Tibial nerve (tissue), 4 donors: ENCODE measurements at places on chromosomes 3 and 15. TPM values are rescaled to one million over a fixed set of nuclear protein-coding genes. Genes with fewer than 3 reads are reported as not detected.

- no peak overlapping the region for H3K4me3 ChIP-seq
- no peaks in the 10 kb centered on the region for H3K4me1 ChIP-seq
- no peak overlapping the region for H3K27ac ChIP-seq
- H3K36me3 ChIP-seq: no peaks in the 10 kb centered on the region
- no peak for DNase-seq
Measured at GRCh38 chr3:9627901-9628633, 21.2 kb upstream of the MTMR14 start.

- H3K27me3 ChIP-seq: no peaks in the 10 kb centered on the region
- H3K27ac ChIP-seq: no peak overlapping the region
- peaks cover 8% of the 10 kb centered on the region for H3K4me1 ChIP-seq
- no peak for DNase-seq
- H3K36me3 ChIP-seq: no peaks in the 10 kb centered on the region
- no peak overlapping the region for H3K4me3 ChIP-seq
Measured at GRCh38 chr15:74609938-74610301, 5.7 kb upstream of the CLK3 start.

DNA sequence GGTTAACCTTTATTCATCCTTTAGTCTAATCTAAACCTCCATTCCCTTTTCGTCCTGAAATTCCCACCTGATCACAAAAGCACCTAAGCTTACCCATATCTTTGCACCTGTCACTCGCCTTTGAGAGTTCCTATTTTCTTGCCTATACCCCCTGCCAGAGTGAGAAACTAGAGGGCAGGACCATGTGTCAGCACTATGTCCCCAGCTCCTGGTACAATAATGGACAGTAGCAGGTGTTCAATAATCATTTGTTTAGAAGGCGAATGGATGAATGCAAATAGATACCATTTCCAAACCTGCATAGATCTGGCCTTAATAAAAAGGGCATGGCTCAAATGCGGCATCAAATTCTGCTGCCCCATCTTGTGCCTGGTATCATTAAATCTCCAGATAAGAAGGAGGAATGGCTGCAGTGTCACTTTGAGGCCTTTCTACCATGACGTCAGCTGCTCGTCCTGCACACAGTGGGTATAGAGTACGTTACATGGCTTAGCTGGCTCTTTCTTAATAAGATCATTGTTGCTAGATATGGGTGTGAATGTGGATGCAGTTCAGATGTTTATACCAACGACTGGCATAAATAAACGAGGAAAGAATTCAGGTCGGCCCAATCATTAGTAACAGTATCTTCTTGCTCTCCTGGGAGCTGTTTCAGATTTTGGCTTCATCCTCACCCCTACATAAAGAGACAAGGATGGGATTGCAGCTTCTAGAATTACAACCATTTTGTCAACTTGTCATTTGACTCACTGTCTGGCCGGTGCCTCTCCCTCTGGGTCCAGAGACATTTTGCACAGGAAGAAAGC lies 148.7 kb downstream of the RORA start:
- H3K36me3 ChIP-seq: no peaks in the 10 kb centered on the region
- DNase-seq: no peak
- no peak overlapping the region for H3K4me3 ChIP-seq
- H3K27me3 ChIP-seq: no peaks in the 10 kb centered on the region

- no peak overlapping the region for H3K4me3 ChIP-seq
- H3K36me3 ChIP-seq: no peaks in the 10 kb centered on the region
- no peaks in the 10 kb centered on the region for H3K27me3 ChIP-seq
- no peak overlapping the region for H3K27ac ChIP-seq
- H3K4me1 ChIP-seq: peaks cover 15% of the 10 kb centered on the region
- no peak for DNase-seq
Measured at GRCh38 chr3:30766522-30766921, 127.9 kb downstream of the GADL1 start.

DNA sequence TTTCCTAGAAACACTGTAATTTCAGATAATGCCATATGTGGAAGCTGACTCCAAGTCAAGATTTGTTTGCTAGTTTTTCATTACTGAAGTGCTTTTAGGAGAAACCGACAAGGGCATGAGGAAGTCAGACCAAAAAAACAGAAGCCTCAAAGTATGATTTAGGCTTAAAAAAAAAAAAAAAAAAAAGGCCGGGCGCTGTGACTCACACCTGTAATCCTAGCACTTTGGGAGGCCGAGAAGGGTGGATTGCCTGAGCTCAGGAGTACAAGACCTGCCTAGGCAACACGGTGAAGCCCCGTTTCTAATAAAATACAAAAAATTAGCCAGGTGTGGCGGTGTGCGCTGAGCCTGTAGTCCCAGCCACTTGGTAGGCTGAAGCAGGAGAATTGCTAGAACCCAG lies 11.6 kb downstream of the RPL15 start:
- DNase-seq: no peak
- no peaks in the 10 kb centered on the region for H3K4me1 ChIP-seq

- H3K4me3 ChIP-seq: no peak overlapping the region
- peaks cover 20% of the 10 kb centered on the region for H3K27me3 ChIP-seq
- H3K36me3 ChIP-seq: no peaks in the 10 kb centered on the region
- H3K4me1 ChIP-seq: no peaks in the 10 kb centered on the region
- H3K27ac ChIP-seq: no peak overlapping the region
Measured at GRCh38 chr15:74250266-74250665, 14.1 kb downstream of the CCDC33 start.

DNA sequence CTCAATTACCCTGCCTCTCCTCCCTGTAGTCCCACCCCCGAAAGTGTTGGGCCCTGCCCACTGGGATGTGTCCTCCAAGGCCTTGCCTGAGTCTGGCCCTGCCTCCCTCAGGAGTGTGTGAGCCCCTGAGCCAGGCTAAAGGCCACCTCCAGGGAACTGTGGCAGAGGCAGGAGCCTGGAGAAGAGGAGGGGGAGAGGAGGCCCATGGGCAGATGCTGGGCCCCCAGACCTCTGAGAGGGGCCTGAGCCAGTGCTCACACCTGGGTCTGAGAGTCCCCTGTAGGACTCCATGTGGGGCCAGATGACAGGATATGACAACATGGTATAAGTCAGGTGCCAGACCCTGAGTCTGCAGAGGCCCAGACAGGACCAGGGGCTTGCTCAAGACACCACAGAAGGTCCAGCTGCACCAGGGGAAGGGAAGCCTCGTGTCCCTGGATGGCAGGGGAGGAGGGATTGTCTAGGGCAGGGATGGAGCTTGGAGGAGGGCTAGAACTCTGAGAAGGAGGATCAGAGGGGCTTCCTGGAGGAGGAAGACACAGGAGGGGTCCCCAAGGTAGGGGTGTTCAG lies 217.9 kb downstream of the TBC1D2B start:
- no peaks in the 10 kb centered on the region for H3K36me3 ChIP-seq
- H3K4me1 ChIP-seq: no peaks in the 10 kb centered on the region
- no peaks in the 10 kb centered on the region for H3K27me3 ChIP-seq
- no peak overlapping the region for H3K27ac ChIP-seq
- H3K4me3 ChIP-seq: no peak overlapping the region

DNA sequence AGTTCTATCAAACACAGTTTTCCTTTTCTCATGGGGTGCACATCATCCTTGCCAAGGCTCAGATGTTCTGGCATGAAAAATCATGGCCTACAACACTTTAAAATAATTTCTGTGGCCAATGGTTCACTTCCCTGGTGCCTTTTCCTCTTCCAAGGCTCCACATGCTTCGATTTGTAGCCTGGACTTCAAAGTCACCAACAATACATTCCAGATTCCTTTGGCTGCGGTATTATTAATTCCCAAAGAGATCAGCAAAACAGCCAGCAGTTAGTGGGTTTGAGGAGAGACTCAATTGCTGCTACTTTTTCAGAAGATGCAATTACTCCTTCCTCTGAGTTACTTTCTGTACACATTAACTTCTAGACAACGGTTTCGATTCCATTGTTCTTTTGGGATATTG lies 80.3 kb upstream of the CCDC80 start:
- H3K36me3 ChIP-seq: no peaks in the 10 kb centered on the region

GRCh38 chr3:25469558-25469957 lies 41.5 kb downstream of the RARB start:
- H3K4me3 ChIP-seq: no peak overlapping the region
- DNase-seq: peak; percentile 45
- H3K36me3 ChIP-seq: no peaks in the 10 kb centered on the region
- H3K27me3 ChIP-seq: no peaks in the 10 kb centered on the region
- peaks cover 78% of the 10 kb centered on the region for H3K4me1 ChIP-seq

GRCh38 chr15:89333011-89333860 lies 1.4 kb downstream of the POLG start:
- H3K27ac ChIP-seq: no peak overlapping the region
- peaks cover 25% of the 10 kb centered on the region for H3K36me3 ChIP-seq

DNA sequence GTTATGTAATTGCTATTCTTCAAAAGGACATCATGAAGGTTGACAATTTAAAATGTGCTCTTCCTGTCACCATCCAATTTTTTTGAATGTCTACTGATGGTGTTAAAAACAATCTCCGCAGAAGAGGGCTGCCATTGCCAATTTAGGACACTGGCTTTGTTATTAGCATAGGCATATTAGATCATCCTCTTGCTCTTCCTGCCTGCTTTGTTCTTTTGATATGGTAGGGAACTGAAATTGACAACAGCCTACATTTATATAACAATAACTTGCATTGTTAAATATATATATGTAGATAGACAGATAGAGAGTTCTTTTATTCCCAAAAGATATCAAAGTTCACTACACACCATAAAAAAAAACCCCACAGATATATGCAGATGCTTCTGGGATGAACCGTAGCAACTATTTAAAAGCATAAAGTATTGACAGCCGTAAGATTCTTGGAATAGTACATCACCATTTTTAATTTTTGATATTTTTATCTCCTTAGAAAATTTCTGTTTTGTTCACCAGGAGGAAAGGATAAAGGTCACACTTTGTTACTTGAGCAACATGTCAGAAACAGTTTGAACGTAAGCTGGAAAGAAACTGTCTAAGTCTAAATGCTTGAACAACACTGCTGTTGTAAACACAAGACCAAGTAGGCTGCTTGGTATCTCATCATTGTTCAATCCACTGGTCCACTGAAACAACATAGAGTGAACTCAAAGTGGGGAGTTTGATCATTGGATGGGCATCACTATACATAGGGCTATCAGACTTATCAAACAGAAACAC lies 66.5 kb downstream of the MDFIC2 start:
- no peak overlapping the region for H3K4me3 ChIP-seq
- no peaks in the 10 kb centered on the region for H3K4me1 ChIP-seq
- H3K27me3 ChIP-seq: no peaks in the 10 kb centered on the region
- DNase-seq: no peak
- H3K36me3 ChIP-seq: no peaks in the 10 kb centered on the region

DNA sequence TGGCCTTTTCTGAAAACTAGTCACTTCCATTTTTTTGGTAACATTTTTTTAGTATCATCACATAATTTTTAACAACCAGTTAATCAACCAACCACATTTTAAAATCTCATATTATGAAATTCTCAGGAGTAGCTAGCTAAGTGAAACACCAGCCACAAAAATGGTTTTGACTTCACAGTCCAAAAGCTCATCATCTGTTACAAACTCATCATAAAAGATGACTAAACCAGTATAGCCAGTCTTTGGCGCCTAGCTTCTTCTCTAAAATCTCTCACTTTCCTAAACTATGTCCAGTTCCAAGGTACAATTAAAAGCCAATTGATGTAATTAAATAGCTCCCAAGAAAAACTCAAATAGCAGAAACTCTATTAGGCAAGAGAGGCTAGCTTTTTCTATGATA lies 88.2 kb upstream of the ZNF385D start:
- no peaks in the 10 kb centered on the region for H3K4me1 ChIP-seq
- H3K27me3 ChIP-seq: no peaks in the 10 kb centered on the region
- DNase-seq: no peak
- no peak overlapping the region for H3K4me3 ChIP-seq
- no peak overlapping the region for H3K27ac ChIP-seq
- no peaks in the 10 kb centered on the region for H3K36me3 ChIP-seq

DNA sequence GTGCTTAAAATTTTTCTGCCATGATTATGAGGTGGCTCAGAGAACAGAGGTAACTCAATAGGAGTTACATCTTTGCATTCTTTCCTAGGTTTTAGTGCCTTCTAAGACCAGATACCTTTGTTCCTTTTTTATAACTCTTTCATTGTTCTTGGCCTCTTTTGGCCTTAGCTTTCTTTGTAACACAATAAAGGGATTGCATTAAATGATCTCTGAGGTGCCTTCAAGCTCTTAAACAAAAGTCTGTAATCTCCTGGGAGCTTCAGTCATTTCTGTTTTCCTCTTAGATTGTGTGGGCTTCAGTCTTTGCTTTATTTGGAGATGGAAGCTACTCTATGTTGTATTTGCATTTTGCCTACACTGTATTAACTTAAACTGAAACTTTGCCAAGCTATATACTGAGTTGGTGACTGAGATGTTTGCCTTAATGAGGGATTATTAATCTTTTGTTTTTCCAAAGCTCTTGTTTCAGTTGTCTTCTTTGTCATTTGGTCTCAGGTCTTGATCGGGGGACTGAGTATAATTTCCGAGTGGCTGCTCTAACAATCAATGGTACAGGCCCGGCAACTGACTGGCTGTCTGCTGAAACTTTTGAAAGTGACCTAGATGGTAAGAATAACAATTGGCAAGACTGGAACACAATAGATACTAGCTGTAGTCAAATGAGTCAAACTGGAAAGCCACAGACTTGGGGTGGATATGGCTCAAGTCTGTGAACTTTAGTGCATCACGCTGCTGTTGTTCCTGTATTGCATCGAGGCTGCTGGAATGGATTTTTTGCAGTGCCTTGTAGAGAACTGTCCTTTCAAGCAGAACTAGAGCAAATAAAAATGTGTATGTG lies 110.3 kb downstream of the HCN4 start:
- no peak for DNase-seq
- H3K36me3 ChIP-seq: peaks cover 76% of the 10 kb centered on the region
- no peak overlapping the region for H3K4me3 ChIP-seq
- H3K4me1 ChIP-seq: no peaks in the 10 kb centered on the region
- no peaks in the 10 kb centered on the region for H3K27me3 ChIP-seq

- H3K36me3 ChIP-seq: no peaks in the 10 kb centered on the region
- DNase-seq: no peak
- no peak overlapping the region for H3K27ac ChIP-seq
- H3K4me1 ChIP-seq: no peaks in the 10 kb centered on the region
- H3K4me3 ChIP-seq: no peak overlapping the region
Measured at GRCh38 chr3:20123131-20123652, 62.8 kb downstream of the SGO1 start.

- no peaks in the 10 kb centered on the region for H3K4me1 ChIP-seq
- H3K4me3 ChIP-seq: no peak overlapping the region
- H3K36me3 ChIP-seq: no peaks in the 10 kb centered on the region
- H3K27me3 ChIP-seq: no peaks in the 10 kb centered on the region
- no peak for DNase-seq
Measured at GRCh38 chr3:77530870-77531269, 491.0 kb downstream of the ROBO2 start.

LSAMP gene
- 4.0 TPM for total RNA-seq

ULK4 gene
- 23.4 TPM for total RNA-seq

ALG1L2 gene
- not detected for total RNA-seq

SV2B gene
- 17.1 TPM for total RNA-seq

HES1 gene
- 14.7 TPM for total RNA-seq

C3orf18 gene
- total RNA-seq: 21.1 TPM

PAQR9 gene
- not detected for total RNA-seq

MUC20 gene
- total RNA-seq: 33.1 TPM

GUCA1C gene
- not detected for total RNA-seq
